Hematopoietic multipotent progenitor cell treated with erythropoietin and hydrocortisone succinate and interleukin-3 and kit ligand, for 4 days (in vitro differentiated cells): ENCODE measurements at places on chromosomes 11 and 22.

DNA sequence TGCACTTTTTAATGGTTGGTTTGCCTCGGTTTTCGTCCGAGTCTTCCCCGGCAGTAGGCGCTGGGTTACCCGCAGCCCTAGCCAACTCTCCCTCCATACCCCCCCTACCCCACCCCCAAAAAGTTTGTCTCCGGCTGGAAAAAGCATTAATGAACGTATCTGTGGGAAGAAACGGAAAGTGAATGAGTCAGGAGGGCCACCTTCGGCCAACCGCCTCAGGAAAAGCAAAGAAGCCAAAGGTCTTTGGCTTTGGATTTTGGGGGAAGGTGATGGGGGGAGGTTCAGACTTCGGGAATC is 508 bp upstream of the FLI1 start:
- DNase-seq = no peak

GRCh38 chr22:50672471-50673230 is at the start of gene SHANK3:
Gene SHANK3 (plus strand): TSS chr22:50672823.
- peak; percentile 78 for DNase-seq

- no peak for DNase-seq
Observed at GRCh38 chr11:44758983-44759382, 32.2 kb downstream of the TSPAN18 start.

DNA sequence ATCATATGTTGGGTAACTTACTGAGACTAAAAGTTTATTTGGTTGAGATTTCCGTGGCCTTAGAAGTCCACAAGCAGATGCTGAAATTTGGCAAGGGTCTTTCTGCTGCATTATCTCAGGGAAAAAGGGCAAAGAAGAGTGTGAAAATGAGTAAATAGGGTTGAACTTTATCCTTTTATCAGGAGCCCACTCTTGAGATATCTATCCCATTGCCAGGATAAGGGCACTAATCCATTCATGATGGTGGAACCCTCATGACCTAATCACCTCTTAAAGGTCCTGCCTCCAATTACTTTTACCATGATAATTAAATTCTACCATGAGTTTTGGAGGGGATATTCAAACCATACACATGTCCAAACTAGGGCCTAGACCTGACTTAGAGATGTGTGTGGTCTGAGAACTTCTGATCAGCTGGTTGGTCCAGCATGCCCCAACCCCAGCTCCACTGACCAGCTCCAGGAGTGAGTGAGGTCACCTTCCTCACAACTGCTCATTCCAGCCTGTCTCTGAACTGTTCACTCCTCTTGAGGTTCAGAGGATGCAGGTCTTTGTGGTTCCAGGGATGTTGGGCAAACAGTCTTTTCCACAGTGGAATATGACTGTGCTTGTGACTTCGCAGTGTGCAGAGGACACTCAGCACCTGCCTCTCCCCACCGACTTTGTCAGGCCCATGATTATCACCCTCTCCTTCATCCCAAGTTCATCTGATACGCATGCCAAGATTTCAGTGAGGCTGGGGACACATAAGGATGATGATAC is 130.1 kb upstream of the TOP3B start:
- DNase-seq = no peak

- DNase-seq = no peak
Observed at GRCh38 chr11:64842366-64842759, 2.1 kb downstream of the CDC42BPG start.

DNA sequence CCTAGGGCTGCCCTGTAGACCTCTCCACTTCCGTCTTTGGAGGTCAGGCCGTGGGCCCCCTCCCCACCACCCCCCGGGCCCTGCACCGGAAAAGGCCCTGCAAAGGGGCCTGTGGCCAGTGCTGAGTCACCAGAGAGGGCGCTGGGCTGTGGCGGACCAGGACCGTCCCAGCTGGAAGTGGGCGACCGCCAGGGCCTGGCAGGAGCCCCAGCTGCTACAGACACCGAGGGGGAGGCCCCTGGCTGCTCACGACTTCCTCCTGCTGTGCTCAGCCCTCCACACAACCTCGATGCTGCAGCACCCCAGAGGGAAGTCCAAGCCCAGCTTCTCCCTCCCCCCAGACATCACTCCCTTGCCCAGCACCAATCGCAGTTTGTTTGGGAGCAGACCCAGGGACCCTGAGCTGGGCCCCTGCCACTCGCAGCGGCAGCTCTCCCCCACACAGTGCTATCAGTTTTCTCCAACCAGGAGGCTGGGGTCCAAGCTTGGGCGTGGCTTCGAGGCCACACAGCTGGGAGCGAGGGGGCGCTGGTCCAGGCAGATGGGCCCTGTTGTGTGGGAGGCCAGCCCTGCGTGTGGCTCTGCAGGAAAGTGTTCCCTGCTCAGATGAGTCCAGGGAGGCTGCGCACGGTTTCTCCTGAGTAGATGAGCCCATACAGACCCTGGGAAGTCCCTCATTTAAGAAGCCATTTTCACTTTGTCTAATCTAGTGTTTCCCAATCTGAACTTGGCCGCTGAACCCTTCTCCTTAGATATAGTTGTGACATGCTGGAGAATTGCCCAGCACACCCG is 5.6 kb upstream of the SH3BP1 start:
- DNase-seq = peak; percentile 94

DNA sequence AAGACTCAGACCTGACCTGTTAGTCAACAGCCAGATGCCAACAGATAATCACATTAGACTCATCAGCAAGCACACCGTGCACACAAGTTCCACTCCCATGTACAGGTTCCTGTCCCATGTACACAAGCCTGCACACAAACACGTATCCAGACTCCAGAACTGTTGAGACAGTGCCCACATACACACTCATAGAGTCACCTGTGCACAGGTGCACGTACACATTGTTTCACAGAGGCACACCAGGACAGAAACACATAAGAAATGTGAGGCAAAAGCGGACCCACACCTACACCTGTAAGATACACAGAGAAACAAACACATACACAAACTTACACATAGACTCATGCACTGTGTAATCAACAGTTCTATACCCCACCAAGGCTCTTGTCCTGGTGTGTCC is 2.7 kb upstream of the ZNF74 start:
- DNase-seq = no peak

DNA sequence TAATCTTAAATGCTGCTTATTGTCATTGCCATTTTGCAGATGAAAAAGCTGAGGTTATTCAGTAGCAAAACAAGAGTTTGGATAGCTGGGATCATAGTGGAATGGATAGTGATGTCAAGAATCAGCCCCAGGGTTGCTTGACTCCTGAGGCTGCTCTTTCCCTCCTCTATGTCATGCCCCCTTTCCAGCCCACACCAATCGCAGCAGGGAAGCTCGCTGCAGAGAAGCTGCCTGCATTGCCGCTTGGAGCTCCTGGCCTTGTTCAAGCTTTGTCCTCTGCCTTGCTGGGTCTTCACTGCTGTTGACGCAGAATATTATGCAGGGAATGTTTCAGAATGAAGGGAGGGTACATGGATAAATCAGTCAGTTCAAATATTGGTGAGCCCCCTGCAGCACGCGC is 128.8 kb upstream of the RASSF10 start:
- DNase-seq = no peak

GRCh38 chr22:29256606-29257325 is 11.0 kb downstream of the RHBDD3 start:
- DNase-seq = no peak

- peak; percentile 86 for DNase-seq
Observed at GRCh38 chr11:67302571-67303131, 679 bp upstream of the SSH3 start.

DNA sequence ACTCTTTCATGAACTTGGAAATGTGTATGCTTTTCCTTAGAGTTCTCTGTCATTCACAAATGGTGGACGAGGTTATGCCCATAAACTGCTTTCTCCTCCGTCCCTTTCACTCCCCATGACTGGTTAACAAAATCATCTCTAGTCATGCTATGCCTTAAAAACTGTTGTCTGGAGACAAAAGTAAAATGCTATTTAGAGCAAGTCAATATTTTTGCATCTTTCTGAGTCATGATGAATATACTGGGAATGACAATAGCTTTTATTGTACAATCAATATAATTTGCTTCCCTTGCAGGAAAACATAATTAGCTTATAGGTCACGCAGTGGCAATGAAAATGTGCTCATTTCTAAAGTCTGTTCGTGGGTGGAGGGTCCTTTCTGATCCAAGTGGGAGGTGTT is 216.7 kb upstream of the SORL1-AS1 start:
- DNase-seq = no peak

DNA sequence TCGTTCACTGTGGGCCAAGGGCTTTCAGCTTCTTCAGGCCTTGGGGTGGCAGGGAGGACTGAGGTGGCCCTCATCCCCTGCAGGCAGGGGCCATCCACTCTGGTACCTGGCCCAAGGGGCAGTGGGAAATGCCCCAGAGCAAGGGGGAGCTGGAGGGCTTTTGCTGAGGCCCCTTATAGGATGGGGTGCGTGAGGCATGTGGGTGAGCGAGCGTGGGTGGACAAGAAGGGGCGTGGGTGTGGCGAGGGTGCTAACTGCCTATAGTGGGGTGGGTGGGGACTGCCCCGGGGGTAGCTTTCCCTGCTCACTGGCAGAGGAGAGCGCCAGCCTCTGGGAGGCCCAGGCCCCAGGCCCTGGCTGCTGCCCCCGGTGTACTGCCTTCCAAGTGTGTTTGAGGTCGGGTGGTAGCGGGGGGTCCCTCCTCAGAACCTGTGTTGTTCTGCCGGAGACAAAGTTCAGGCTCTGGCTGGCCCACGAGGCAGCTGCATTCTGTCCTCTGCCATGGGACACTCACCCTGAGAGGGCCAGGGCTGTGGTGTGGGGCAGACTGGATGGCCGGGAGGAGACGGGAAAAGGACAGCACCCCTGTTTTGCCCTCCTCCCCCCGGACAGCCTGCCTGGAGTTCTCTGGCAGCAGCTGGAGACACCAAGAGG is 3.4 kb downstream of the FLRT1 start:
- DNase-seq = no peak

- DNase-seq = no peak
Observed at GRCh38 chr11:2789331-2789730, 89.5 kb upstream of the KCNQ1OT1 start.

GRCh38 chr11:72224564-72225410 is at the start of gene INPPL1:
Gene INPPL1 (plus strand): TSS chr11:72224767. CDS start chr11:72224985, 218 bp downstream.
- peak; percentile 70 for DNase-seq

DNA sequence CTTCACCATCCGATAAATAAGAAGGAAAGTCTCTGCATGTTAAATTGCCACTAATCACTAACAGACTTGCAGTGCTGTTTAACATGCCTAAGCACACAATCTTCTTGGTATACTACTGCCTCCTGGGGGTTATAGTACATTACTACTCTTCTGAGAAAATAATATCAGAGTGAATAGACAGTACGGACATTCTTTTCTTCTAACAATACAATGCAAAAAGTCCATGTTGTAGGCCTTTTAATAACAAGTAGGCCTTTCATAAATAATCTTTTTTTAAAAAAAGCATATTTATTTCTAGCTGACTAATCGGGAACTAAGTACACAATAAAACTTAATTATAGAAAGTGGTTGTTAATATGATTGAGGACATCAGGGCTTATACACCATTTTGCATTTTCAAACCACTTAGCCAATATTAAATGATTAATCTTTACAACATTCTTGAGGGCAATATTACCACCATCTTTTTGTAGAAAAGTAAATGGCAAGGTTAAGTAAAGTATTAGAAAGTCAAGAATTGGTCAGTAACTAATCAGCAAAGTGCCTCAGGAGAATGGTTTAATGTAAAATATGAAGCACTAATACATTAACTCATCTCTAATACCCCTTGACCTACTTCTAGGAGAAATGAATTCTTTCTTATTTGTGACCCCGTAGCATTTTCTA is 84.7 kb downstream of the TTC28 start:
- DNase-seq = peak; percentile 90

DNA sequence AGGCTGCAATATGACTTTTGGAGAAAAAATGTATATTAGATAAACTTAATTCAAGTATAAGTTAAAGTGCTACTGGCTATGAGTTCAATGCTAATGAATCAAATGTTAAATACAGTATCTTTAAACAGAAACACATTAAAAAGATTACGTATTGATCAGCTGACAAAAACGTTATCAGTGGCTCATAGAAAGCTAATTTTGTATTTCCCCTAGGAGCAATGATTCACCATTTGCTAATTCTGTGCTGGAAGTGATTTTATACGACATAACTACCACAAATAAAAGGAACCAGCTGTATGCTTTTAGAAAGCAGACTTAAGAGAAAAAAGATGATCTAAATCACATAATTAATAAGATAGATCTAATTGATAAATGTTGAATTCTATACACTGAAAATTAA is 43.6 kb downstream of the MRE11 start:
- DNase-seq = no peak
